ENCODE measurements at places on chromosomes 3 and 15. TPM values are rescaled to one million over a fixed set of nuclear protein-coding genes. Genes with fewer than 3 reads are reported as not detected.

The PLAAT1 gene
- total RNA-seq: 1.2 TPM

The TRIM59 gene
- 2.5 TPM for total RNA-seq

The OXTR gene
- 1.1 TPM for total RNA-seq

The MRAS gene
- 6.8 TPM for total RNA-seq

The TMC3 gene
- not detected for total RNA-seq

The LRTM1 gene
- total RNA-seq: not detected

The FETUB gene
- total RNA-seq: not detected

The AHSG gene
- total RNA-seq: not detected

The C2CD4A gene
- total RNA-seq: not detected

The CIDEC gene
- 0.38 TPM for total RNA-seq

The HIGD2B gene
- 0.11 TPM for total RNA-seq

The ATP2B2 gene
- total RNA-seq: not detected

The CASR gene
- not detected for total RNA-seq

The HEMK1 gene
- 20.5 TPM for total RNA-seq

The P2RY1 gene
- 0.82 TPM for total RNA-seq

The CFAP20DC gene
- 4.5 TPM for total RNA-seq

The REC114 gene
- total RNA-seq: not detected

The TGM4 gene
- total RNA-seq: 0.80 TPM

The PXK gene
- 28.2 TPM for total RNA-seq

The CLPX gene
- 26.7 TPM for total RNA-seq

The CKMT1A gene
- total RNA-seq: 0.45 TPM

The ZNF619 gene
- total RNA-seq: 5.0 TPM

The SATB1 gene
- total RNA-seq: 15.2 TPM

The CORO2B gene
- total RNA-seq: 10.9 TPM

The ATP13A4 gene
- total RNA-seq: not detected

The TTC21A gene
- total RNA-seq: 3.9 TPM

The PLA2G4E gene
- total RNA-seq: not detected

The IMPG2 gene
- total RNA-seq: 0.05 TPM

The BCL6 gene
- total RNA-seq: 11.0 TPM

The SLC25A20 gene
- total RNA-seq: 19.3 TPM

The OSBPL10 gene
- 43.0 TPM for total RNA-seq

The FRG2C gene
- total RNA-seq: not detected

The SLC12A6 gene
- total RNA-seq: 6.8 TPM

The C3orf70 gene
- 1.9 TPM for total RNA-seq

All from A375 (cell line).